NCI-H1105 treated with DMSO at 0.1 percent for 48 hours (cell line): ENCODE measurements at places on chromosomes 2 and 18.
A peak's percentile ranks its signal among the peaks of the same experiment; 100 is the strongest.

DNA sequence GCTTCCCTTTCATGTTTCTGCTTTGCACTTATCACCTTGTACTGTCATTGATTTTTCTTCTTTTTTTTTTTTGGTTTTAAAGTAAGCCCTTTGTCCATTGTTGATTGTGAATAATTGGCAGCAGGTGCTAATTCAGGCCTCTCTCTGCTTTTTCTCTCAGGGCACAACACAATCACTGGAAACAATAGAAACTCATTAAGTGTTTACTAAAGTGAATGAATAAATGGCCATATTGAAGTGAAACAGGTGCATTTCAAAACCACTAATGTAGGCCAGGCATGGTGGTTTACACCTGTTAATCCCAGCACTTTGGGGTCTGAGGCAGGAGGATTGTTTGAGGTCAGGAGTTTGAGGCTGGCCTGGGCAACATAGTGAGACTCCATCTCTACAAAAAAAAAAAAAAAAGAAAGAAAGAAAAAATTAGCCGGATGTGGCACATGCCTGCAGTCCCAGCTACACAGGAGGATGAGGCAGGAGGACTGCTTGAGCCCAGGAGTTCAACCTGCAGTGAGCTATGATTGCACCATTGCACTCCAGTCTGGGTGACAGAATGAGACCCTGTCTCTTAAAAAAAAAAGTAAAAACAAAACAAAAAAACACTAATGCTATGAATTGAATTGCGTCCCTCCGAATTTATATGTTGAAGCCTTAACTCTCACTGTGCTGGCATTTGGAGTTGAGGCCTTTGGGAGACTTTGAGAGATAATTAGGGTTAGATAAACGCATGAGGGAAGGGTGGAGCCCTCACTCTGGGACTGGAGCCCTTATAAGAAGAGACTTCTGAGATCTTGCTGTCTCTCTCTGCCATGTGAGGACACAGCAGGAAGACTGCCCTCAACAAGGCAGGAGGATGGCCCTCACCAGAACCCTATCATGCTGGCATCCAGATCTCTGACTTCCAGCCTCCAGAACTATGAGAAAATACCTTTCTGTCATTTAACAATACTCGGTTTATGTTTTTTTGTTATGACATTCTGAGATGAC lies 19.9 kb downstream of the SLC38A11 start:
- peak; percentile 95 for DNase-seq

GRCh38 chr2:85264471-85264870 lies 63.3 kb downstream of the TGOLN2 start:
- DNase-seq: no peak

DNA sequence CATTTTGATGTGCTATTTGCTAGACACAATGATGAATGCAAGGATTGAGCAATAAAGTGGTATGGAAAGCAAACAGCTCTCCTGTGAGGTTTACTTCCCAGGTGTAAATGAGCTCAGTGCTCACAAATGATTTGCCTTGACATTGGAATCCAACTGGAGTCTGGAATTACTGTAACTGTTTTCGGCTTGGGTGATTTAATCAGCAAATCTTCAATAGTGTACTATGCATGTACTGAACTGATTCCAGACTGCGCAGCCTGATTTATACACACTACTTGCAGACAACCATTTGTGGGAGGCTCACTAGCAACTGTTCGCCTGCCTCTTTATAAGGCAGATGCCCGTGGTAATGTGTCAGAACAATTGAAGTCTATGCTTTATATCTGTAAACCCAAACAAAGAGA lies 27.9 kb upstream of the SOX11 start:
- no peak for DNase-seq

DNA sequence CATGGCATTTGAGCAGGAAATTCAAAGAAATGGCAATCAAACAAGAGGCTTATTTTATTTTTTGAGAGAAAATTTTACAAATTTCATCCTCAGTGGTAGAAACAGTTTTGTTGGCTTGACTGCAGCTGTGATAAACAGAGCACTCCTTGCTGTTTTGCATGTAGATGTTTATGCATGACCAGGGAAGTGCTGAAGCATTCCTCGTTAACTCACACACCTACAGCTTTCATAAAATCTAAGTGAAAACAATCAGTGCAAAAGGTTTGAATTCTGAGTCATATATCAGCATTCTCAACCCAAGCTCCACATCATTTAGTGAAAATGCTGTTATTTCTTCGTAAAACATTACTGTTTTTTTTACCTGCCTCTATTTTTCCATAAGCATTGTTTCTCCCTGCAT lies 146.6 kb upstream of the CCDC68 start:
- no peak for DNase-seq

DNA sequence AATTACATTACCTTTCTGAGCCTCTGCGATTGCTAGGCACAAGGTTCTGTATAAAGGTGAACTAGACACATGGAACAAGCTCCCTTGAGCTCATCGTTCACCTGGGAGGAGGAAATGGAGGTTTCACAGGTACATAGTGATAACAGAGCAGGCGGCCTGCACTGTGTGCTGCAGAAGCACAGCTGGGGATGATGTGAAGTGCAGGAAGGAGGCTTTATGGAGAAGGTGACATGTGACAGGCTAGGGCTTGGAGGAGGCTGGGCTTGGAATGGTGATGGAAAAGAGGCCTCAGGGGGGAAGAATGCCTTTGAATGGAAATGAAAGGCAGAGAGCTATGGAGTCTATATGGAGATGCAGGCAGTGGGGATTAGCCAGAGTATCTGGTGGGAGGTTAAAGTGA lies 22.9 kb downstream of the MARCHF4 start:
- no peak for DNase-seq

GRCh38 chr18:31042406-31043181 lies at the start of gene DSC3:
DSC3 (minus strand) TSS chr18:31042742; CDS start chr18:31042660, 82 bp downstream.
- no peak for DNase-seq
